ENCODE measurements at places on chromosomes 7 and 10.

DNA sequence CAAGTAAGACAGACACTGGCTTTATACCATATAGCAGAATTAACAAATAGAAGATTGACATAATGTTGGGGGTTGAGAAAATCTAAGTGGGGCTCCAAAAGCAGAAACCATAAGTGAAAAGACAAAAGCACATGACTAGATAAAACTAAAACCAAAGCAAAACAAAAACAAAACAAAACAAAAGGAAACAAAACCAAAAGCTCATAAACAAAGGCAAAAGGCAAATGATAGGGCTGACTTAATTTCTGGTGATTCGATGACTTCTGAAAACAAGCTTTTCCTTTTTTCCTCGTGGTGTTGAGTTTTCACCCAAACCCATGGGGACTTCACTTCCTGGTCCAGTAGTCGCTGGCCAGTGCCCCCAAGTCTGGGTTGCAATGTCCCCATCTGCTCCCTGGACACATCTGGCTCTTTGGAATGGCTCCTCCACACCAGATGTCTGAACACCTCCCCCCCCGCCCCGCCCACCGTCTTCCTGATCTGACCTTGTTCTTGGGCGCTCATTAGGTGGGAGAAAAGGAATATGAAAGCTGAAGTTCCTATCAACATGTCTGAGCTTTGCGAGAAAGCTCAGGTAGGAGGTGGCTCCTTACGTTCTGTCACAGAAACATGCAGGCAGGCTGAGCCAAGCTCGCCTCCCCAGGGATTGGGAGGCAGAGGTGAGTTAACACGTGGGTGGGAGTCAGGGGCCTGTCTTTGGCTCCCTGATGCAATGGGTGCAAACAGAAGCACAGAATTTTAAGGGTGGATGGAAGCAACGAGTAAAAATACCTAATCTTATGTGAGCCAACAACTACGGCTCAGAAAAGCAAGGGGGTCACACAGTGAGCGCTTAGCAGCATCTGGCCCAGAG, 121.0 kb downstream of the NEURL1 start:
- DNase-seq, result no peak

DNA sequence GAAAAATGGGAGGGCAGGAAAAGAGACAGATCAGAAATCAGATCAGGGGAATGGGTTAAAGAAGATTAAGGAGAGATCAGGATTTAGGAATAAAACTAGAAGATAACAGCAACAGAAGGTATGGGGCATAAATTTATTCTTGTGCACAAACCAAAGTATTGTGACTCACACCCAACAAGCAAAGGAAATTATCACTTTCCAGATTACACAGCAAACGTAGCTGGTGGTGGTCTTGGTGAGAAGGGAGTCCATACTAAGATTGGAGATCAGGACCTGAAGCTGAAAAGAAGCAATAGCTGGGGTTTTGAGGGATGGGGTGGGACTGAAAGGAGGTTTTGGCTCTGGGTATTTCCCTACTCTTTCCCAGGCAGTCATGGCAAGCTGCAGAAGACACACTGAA, 3.5 kb upstream of the MYOZ1 start:
- no peak for DNase-seq

DNA sequence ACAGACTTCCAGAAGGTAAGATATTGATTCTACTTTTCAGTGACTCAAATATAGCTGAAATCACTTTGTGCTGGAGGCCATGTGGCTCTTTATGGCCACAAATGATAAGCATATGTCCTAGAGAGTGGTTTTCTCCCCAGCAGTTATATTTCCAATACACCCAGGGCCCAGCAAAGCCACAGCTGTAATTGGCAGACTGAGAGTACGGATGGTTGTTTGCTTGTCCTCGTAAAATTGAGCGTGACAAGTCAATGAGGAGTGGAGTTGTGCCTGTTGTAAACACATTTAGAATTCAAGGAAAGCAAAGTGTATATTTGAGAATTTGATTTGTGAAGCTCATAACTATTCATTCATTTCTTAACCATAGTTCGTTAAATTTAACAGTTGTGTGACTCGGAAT, 201.8 kb downstream of the LHFPL3 start:
- no peak for DNase-seq

DNA sequence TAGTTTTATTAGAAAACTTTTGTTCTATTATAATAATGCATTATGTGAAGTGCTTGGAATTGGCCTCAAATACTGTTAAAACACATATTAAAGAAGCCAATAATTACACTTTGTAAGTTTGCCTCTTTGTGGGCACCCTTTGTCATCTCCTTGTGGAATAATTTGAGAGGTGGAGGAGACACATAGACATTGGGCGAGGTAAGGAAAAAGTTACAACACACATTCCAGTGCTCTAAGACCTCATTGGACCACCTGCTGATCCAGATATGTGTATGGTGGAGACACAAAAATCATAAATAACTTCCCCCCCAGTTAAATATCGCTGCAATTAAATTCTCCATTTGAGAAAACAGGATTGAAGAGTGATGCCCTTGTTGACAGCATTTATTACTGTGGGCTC, 511.8 kb downstream of the GFRA1 start:
- no peak for DNase-seq

- DNase-seq, result peak; percentile 84
Measured at GRCh38 chr7:1555046-1555812, 776 bp downstream of the TMEM184A start.

DNA sequence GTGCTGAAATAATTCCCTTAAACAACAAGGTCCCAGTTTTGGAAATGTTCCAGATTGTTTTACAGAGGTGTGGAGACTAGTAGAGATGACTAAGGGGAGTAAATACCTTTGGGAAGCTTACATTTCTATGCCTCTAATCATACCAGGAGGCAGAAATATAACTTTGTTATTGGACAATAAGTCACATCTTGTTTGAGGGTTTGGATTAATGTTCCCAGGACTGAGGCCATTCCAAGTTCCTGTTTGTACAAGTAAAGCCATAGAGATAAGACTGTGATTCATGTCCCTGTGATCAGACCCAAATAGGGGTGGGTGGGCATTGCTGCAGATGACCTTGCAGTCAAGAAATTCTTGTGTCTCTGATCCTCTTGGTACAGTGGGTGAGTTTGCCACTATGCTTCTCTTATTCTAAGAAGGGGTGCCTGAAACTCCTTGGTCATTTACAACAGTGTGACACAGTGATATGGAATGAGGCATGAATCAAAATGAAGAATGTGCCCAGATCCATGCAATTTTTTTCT, 508.3 kb downstream of the SORCS3 start:
- no peak for DNase-seq

DNA sequence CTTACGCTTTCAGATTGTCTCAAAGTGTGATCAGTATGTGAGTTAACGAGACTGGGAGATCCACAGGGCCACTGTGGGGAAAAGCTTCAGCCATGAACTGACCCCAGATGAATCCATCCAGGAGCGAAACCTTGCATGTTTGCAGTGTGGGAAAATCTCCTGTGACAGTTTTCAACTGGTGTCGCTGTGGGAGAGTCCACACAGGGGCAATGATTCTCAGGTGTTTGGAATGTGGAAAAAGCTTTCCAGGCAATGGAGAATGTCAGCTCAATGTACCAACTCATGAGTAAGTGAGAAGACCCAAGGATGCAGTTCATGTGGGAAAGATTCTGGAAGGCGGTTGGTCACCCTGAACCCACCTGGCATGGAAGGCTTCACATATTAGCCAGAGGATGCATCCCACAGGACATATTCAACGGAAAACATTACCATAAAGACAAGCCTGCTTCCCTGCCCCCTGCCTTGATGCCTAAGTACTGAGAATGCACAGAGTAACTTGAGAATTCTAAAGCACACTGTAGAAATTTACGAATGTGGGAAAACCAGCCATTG, 204.1 kb upstream of the BMPER start:
- DNase-seq, result no peak

DNA sequence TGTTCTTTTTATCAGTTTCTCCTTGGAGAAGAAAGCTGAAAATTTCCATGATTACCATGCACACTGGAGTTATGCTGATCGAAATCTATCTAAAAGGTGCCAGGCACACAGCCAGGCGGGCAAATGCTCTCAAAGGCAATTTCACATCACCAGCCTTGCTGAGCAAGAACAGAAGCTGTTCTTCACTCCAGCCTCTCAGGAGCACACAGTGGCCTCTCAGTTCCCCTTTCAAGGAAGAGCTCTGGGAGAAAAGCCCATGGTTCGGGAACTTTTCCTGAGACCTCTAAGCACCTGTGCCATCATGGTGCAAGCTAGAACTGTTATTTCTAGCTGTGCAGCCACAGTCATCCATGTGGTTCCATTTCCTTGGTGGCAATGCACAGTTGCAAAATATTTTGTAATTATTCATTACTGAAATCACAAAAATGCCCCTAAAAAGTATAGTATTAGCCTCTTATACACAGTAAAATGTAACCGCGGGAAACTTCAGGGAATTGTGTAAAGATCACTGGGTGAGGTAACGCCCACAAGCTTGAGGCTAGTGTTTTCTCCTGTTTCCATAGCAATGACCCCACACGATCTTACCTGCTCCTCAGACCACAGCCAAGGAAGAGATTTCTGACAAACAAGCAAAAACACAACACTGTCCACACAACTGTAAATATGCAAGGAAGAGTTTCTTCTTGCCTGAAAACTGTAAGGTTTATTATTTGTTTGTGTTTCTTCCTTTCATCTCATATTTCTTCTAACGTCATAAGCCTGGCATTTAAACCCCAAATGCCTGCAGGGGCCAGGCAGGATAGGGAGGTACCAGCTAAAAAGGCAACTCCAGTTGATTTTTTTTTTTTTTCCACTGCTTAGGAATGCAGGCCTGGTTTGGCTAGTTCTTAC, 121.2 kb downstream of the FAM107B start:
- no peak for DNase-seq

GRCh38 chr7:21218155-21218554, 209.7 kb upstream of the SP4 start:
- DNase-seq, result no peak

DNA sequence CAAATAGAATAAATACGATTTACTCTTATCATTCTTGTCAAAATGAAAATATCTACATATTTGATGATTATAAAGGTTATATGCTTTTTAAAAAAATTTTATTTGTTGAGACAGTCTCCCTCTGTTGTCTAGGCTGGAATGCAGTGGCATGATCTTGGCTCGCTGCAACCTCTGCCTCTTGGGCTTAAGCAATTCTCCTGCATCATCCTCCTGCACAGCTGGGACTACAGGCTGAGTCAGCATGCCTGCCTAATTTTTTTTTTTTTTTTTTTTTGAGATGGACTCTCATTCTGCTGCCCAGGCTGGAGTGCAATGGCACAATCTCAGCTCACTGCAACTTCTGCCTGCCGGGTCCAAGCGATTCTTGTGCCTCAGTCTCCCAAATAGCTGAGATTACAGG, 48.9 kb downstream of the PUS7 start:
- DNase-seq, result no peak

DNA sequence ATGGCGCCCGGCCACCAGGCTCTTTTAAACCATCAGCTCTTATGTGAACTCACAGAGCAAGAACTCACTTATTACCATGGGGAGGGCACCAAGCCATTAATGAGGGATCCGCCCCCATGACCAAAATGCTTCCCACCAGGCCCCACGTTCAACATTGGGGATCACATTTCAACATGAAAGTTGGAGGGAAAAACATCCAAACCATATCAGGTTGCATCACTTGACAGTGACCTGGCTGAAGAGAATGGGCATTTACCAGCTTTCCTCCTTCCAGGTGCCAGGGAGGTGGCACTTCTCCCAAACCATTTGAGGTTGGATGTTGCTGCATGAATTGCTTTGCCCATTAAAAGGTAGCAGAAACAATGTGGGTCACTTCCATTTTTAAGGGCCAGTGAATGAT, 115.6 kb upstream of the TNS3 start:
- DNase-seq, result no peak

GRCh38 chr7:28811008-28811407, 147.1 kb downstream of the TRIL start:
- no peak for DNase-seq

GRCh38 chr10:75971402-75972211, 540.2 kb downstream of the LRMDA start:
- DNase-seq, result no peak

DNA sequence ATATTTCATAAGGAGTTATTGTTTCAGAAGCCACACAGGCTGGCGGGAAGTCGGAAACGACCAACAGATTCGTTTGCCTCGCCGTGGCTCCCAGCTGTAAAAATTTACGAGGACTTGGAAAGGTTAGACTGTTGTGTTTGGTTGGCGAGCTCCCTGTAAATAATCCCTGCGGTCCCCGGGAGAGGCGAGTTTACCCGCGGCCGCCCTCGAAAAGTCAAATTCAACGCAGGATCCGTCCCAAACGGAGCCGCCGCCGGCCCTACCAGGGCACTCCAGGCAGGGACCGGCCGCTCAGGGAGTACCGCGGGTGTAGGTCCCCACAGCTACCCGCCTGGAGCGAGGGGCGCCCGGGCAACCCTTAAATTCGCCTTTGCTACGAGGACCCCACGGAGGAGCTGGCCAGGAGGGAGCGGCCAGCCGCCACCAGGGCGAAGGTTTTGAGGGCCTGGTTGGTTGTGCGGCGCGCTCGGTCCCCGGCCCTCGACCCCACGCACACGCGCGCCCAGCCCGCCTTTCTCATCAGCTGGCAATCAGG, 726 bp upstream of the HOXA9 start:
- DNase-seq, result no peak

GRCh38 chr10:78071857-78072179, 38.2 kb downstream of the RPS24 start:
- no peak for DNase-seq

GRCh38 chr7:104979167-104979841, 34.7 kb upstream of the KMT2E start:
- DNase-seq, result peak; percentile 87

GRCh38 chr10:58341947-58342346, 7.1 kb downstream of the UBE2D1 start:
- no peak for DNase-seq

DNA sequence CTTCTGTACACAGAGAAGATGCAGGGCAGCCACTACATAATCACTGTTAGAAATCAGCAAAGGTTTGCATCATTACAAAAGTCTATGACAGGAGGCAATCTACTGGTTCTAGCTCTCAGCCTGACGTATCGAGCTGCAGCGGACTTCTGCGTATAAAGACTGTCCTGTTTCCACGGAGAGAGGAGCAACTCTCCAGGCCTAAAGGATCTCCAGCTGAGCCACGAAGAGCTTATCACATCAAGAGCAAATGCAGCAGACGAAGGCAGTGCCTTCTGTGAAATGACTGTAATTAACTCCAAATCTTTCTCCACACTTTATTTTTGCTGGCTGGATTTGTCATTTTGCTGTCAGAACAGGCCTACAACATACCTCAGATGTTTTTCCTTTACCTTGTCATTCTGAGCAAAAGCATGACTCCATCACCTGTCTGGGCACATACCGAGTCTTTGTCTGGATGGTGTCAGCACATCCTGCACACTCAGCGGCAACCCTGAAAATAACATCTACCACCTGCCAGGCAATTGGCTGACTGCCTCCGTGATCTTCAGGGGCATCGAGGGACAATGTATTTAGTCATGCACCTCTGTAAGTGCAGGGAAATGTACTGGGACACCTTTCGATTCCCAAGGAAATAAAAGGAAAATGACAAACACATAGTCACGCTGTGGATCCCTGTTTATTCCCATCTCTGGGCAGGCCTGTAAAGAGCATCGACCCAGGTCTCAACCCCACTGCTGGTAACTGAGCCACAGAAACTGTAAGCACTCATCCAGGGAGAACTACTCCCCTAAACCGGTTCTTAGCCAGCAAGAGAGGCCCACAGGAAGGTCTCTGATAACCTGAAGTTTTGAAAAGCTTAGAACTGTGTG, 26.3 kb upstream of the SH3PXD2A start:
- DNase-seq, result no peak

GRCh38 chr10:84415539-84416244, 87.3 kb downstream of the CCSER2 start:
- no peak for DNase-seq

- DNase-seq, result no peak
Measured at GRCh38 chr7:106569500-106569929, 91.4 kb downstream of the CCDC71L start.

Data from DMS 273 treated with DMSO at 0.1 percent for 48 hours (cell line).